IMR-90 (cell line): ENCODE measurements at places on chromosomes 2 and 18. TPM values are rescaled to one million over a fixed set of nuclear protein-coding genes. Genes with fewer than 3 reads are reported as not detected.

DNA sequence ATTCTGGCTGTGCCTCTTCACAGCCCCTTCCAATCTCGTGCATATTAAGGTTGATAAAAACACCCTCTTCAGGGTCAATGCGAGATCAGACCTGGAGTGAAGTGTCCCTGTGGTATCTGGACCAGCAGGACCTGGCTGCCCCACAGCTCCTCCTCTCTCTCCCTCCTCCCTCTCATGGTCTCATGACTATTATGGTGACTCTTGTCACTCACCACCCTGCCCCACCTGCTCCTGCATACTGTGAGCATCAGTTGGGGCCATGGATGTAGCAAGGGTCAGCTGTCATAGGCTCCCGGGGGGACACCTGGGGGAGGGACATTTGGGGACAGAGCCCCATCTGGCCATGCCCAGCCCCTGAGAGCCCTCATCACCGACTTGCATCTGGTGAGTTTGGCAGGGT lies 50.2 kb downstream of the ODC1 start:
- DNase-seq: no peak

DNA sequence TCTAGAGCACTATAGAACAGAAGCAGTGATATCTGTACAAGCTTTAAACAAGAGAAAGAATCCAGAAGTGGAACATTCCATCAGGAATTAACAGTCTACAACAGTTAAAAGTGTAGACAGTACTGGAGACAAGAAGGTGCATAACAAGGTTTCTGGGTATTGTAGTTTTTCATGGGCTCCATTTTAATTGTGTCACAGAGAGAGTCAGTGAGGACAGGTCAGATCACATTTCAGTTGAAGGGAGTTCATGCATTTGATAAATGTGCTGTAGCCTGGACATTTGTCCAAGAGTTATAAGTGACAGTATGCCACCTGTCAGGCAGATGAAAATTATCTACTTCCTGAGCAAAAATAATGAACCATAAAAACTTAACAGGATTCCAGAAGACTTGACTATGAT lies 328.6 kb downstream of the CNTNAP5 start:
- DNase-seq: no peak

- no peak for DNase-seq
Measured at GRCh38 chr2:198339116-198339515, 534.7 kb downstream of the PLCL1 start.

- DNase-seq: no peak
Measured at GRCh38 chr2:64869126-64869525, 120.1 kb upstream of the SLC1A4 start.

GRCh38 chr2:46390036-46390435 lies 89.3 kb upstream of the TMEM247 start:
- no peak for DNase-seq

DNA sequence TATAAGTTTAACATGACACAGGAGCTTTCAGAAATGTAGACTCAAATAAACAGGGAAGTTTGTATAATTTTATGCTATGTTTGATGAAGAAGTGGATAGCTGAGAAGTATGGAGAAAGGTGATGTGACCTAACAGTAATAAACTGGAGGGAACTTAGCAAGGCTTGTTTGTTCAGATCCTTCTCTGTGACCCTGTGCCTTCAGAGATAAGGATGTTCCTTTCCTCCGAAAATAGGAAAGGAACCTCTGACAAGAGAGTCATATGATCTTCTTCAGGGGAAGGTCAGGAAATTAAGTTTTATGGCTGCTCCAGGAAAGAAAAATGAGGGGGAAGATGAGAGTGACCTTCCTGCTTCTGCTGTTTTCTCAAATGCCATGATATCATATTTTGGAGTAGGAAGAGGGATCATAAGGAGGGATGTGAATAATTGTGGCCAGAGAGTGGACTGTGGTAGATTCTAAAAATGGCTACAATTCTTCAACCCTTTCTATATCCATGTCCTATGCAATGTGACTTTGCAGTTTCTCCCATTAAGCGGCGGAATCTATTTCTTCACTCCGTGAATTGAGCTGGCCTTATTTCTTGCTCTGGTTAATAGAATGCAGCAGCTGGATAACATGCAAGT lies 8.5 kb upstream of the C2orf69 start:
- DNase-seq: no peak

- no peak for DNase-seq
Measured at GRCh38 chr2:122542646-122543045, 787.2 kb downstream of the TSN start.

GRCh38 chr2:24508878-24509277 lies 17.8 kb downstream of the NCOA1 start:
- no peak for DNase-seq

- DNase-seq: no peak
Measured at GRCh38 chr18:5288517-5288935, 7.0 kb downstream of the ZBTB14 start.

DNA sequence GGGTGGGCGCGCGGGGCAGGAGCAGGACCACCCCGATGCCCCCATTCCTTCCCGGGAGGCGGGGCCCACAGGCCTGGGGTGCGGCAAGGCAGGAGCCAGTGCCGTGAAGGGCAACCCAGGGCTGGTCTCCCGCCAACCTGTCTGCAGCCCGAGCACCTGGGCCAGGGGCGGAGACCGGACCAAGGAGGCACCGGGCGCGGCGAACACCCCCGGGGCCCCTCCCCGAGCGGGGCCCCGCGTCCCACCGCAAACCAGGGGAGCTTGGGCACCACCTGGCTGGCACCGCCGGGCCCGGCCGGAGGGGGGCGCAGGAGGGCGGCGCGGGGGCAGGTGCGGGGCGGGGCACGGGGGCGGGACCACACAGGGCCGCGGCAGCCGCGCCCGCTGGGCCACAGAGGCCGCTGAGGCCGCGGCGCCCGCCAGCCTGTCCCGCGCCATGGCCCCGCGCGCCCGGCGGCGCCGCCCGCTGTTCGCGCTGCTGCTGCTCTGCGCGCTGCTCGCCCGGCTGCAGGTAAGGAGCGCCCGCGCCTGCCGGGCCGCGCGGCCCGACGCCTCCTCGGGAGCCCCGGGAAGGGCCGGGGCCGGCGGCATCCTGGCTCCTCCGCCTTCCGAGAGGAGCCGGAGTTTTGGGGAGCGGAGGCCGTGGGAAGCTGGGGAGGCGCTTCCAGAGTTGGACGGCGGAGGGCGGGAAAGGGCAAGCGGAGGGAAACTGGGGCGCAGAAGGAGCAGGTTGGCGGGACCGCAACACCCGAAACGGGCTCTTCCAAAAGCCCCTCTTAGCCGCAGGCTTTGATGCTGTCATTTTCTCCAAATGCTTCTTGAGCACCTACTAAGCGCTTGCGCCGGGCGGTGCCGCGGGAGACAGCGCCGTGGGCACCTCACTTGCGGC lies at the start of gene TNFRSF11A:
Gene TNFRSF11A (plus strand): TSS at position 394 of the 889 bp plus-strand sequence. CDS start 43 bp downstream, at position 437.
- no peak for DNase-seq

GRCh38 chr2:135279209-135279608 lies 227.1 kb downstream of the RAB3GAP1 start:
- no peak for DNase-seq

GRCh38 chr2:70425682-70426301 lies 123.9 kb upstream of the FAM136A start:
- no peak for DNase-seq

DNA sequence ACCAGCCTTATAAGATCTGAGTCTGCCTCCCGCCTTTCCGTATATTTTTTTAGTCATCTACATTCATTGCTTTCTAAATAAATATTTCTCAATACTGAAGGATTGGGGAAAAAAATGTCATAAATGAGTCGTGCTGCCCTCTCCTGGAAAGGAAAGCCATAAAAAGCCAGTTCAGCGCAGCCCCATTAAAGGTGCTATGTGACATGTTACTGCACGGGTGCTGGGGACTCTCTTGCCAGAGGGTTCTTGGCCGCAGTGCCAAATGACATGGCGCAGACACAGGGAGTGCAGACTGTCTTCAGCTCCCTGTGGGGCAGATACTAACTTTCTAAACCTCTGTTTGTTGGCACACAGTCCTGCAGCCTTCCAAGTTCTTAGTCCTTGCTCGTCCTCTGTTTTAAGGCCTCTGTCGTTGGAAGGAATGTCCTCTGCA lies 53.7 kb upstream of the MAP3K20 start:
- DNase-seq: peak; percentile 60

GRCh38 chr2:19802086-19802841 lies 99.5 kb downstream of the TTC32 start:
- DNase-seq: peak; percentile 50

GRCh38 chr2:45816272-45816671 lies 164.8 kb downstream of the PRKCE start:
- DNase-seq: peak; percentile 52

- no peak for DNase-seq
Measured at GRCh38 chr2:117942551-117942950, 71.3 kb downstream of the CCDC93 start.

GRCh38 chr2:229433351-229433750 lies 162.3 kb upstream of the PID1 start:
- no peak for DNase-seq

- no peak for DNase-seq
Measured at GRCh38 chr2:146801886-146802285, 1042.9 kb upstream of the ACVR2A start.

GRCh38 chr2:198129609-198130008 lies 325.2 kb downstream of the PLCL1 start:
- no peak for DNase-seq

GRCh38 chr2:233142355-233142897 lies 82.3 kb downstream of the INPP5D start:
- no peak for DNase-seq

- no peak for DNase-seq
Measured at GRCh38 chr2:108124736-108125495, 114.9 kb upstream of the SULT1C3 start.

Gene NR4A2
- 2.3 and 13.6 TPM in 2 replicates for polyA plus RNA-seq

Gene CREG2
- polyA plus RNA-seq: 0.17 and 0.24 TPM in 2 replicates

Gene DSG4
- polyA plus RNA-seq: not detected in 2 replicates

Gene RAX
- polyA plus RNA-seq: not detected in 2 replicates

Gene SPP2
- polyA plus RNA-seq: not detected in 2 replicates

Gene TRABD2A
- 15.3 and 17.6 TPM in 2 replicates for polyA plus RNA-seq

Gene SLC9A2
- not detected in 2 replicates for polyA plus RNA-seq

Gene CXCR4
- polyA plus RNA-seq: not detected in 2 replicates

Gene UGT1A6
- not detected in 2 replicates for polyA plus RNA-seq
